Activated T-cell treated with anti-CD3 and anti-CD28 coated beads for 4 hours (primary cell): ENCODE measurements at places on chromosomes 16 and 17.

- DNase-seq, result no peak
These were observed 4.7 kb downstream of the FLCN start for GRCh38 chr17:17232303-17232621.

DNA sequence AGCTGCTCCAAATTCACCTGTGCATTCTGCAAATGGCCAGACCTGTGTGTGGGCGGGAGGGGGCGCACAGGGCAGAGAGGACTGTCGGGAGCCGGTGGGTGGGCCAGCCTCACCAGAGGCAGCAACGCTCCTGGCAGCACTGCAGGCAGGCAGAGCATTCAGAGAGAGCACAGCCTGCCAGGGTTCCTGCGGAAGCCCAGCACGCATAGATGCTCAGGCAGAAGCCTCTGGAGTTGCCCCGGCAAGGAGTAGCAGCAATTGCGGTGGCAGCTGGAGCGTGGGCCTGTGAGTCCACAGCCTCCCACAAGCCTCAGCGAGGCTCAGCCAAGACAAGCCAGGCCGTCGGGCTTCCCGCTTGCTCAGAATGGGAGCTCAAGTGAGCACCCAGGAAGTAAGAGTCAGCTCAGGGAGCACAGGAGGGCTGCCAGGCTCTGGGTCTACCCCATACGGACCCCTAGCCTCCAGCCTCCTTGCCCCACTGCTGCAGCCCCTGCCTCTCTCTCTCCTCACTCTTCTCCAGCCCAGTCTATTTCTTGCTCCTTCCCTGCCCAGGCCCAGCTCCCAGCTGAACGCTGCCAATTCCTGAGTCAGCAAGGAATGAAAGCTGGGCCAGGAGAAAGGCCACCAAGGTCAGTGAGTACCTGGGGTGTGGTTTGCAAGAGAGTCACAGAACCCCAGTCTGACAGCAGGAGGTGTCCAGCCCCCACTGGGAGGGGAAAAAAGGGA lies 9.6 kb downstream of the EMC6 start:
- DNase-seq, result no peak

DNA sequence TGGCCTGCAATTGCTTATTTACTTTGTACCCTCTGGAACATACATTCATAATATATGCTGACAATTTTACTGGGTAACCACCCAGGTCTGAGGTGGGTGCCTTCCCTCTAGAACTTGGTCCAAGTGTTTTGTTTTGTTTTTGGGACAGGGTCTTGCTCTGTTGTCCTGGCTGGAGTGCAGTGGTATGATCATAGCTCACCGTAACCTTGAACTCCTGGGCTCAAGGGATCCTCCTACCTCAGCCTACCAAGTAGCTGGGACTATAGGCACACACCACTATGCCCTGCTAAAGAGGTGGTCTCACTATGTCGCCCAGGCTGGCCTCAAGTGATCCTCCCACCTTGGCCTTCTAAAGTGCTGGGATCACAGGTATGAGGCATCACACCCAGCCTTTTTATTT lies 11.2 kb upstream of the CTCF start:
- DNase-seq, result no peak

GRCh38 chr17:42282478-42283080 lies 5.7 kb upstream of the STAT5A start:
- no peak for DNase-seq

- DNase-seq, result no peak
These were observed 318.3 kb downstream of the PHKB start for GRCh38 chr16:47779201-47780016.

DNA sequence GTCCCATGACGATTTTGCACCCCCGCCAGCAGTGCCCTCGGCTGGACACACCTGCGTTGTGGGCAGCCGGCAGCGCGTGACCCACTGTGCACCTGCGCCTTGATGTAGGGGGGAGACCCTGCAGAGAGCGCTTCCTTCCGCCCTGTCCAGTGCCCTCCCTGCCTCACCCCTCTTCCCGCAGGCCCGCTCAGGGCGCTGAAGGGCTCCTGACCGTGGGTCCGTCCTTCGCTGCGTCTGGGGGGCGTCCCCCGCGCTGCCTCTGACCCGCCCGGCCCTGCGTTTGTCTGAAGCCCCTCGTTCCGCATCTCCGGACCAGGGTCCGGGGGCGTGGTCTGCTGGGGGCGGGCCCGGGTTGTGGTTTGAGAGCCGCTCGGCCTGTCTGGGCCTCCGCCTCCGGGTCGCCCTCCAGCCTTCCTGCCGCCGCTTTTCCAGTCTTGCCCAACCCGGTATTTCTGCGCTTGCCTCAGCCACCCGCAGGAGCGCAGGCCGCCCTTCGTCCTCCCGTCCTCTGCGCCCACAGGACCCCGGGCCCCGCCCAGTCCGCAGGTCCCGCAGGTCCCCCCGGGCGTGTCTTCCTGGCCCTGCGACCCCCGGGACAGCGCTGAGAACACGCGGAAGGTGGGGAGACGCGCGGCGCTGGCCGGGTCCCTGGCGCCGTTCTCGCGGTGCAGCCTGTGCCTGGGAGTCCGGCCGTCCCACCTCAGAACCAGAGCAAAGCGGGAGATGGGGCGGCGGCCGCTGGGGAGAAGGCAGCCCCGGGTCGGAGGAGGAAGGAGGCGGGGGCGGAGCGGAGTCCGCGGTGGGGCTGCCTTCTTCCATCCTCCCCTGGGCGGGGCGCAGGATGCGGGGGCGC lies 4.0 kb upstream of the IL17C start:
- peak; percentile 40 for DNase-seq

DNA sequence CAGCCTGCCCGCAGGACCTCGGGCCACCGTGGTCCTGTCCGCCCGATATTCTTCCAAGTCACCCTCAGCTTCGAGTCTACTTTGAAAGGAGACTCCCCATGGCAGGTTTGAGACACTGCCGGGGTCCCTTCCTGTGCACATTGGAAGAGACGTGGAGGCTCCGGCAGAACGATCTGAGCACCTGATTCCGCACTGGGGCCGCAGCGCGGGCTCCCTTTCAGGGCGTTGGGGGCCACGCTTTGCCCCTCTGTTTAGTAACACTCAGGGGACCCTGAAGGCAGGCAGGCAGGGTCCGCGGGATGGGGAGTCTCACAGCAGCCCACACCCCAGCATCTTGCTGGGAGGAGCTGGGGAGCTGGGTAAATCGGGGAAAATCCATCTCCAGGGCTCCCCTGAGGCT lies 30.6 kb downstream of the SOX8 start:
- no peak for DNase-seq

GRCh38 chr16:88349903-88350900 lies 32.6 kb upstream of the ZNF469 start:
- no peak for DNase-seq

- no peak for DNase-seq
These were observed 8.8 kb downstream of the SLC9A5 start for GRCh38 chr16:67257486-67258160.
